ENCODE measurements at places on chromosomes 6 and 20.

DNA sequence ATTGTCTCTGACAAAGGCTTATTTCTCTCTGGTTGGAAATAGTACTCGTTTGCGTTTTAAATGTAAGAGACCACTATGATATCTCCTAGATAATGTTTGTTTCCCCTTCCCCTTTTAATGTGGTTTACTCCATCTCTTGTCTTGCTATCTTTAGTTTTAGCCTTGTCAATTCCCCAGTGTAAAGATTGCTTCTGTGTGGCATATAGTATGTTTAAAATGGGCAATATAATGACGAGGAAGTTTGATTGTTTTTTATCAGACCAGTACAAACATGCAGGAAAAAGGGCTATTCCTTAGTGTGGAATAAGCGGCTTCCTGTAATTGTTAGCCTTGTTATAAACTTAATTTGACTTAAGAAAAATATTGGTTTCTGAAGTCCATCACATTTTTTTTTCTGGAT, 3.1 kb downstream of the QKI start:
- DNase-seq = no peak

DNA sequence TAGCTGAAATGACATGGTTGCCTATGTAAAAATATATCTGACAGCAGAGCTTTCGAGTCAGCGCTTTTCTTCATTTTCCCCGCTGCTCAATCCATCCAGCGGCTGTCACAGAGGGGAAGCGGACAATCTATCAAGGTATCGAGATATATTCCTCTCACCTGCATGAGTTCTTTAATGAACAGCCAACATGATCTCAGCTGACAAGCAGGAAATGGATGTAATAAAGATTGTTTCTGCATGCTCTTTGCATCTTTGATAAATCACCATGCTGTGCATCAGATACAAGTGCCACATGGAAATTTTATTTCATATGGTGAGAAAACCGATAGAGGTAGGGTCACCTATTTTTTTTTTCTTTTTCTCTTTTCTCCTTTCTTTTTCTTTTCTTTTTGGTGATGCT, 602.3 kb upstream of the MMS22L start:
- no peak for DNase-seq

DNA sequence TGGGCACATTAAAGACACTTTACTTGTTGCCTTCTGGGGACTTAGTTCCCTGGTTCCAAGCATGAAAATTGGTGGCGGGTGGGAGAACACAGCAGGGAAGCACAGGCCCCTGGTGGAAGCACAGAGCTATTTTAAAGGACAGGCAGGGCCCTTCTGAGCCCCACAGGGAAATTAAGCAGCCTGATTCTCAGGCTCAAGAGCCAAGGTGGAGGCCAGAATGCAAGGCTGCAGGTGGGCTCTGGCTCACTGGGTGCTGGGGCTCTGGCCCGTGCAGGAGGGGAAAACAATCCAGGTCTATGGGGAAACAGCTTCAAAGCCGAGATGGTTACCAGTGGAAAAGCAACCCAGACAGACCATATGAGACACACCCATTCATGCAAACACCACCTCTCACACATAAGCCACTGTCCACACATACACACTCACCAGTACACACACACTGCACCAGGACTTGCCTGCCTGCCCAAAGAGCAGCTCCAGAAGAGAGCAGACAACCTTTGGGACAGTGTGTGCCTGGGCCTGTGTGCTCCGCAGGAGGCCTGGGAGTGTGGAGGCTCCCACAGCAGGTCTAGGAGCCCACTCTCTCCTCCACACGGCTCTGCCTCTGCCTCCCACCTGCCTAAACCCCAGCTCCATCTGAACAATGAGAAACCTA, 30.6 kb downstream of the TFEB start:
- no peak for DNase-seq

- DNase-seq = no peak
These were observed 11.6 kb downstream of the PIGT start for GRCh38 chr20:45427236-45428149.

GRCh38 chr20:43942667-43943285, 28.1 kb downstream of the TOX2 start:
- DNase-seq = no peak

DNA sequence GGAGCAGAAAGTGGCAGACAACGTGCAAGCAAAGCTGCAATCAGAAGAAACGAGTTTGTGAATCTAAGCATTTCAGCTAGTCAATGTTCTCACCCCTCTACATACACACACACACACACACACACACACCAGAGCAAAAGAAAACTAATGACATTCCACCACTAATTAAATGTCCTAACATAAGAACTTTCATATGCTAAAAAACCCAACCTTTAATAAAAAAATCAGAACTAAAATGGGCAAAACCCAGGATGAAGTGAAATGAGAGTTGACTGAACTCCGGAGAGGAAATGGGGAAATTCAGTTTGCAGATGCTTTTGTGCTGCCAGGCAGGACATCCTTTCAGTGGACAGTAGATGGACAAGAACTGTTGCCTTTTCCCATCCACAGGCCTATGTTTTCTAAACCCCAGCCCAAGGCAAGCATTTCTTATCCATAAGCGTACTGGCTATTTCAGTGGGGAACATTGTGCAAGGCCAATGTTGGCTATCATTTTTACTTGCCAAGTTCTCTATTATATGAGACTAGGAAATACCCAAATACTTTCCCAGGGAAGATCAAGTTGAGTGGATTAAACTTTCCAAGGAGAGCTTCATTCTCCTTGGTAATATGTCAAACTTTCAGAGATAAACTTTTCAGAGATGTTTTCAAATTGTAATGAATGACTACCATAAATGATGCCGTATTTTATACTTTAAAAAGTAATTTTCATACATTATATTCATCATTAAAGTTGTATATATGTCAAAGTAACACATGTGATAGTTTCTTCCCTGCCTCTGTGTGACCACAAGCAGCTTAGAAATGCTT, 27.3 kb downstream of the RIN2 start:
- DNase-seq = no peak

Measured in stimulated activated CD4-positive, alpha-beta T cell treated with anti-CD3 and anti-CD28 coated beads, Interleukin-1b, Interleukin-23, amount 100 ng/mL, for 1 hour (primary cell).